Effector CD8-positive, alpha-beta T cell (primary cell): ENCODE measurements at places on chromosomes 2 and 18.

GRCh38 chr2:10301941-10302478 is 694 bp upstream of the HPCAL1 start:
- no peak for DNase-seq

DNA sequence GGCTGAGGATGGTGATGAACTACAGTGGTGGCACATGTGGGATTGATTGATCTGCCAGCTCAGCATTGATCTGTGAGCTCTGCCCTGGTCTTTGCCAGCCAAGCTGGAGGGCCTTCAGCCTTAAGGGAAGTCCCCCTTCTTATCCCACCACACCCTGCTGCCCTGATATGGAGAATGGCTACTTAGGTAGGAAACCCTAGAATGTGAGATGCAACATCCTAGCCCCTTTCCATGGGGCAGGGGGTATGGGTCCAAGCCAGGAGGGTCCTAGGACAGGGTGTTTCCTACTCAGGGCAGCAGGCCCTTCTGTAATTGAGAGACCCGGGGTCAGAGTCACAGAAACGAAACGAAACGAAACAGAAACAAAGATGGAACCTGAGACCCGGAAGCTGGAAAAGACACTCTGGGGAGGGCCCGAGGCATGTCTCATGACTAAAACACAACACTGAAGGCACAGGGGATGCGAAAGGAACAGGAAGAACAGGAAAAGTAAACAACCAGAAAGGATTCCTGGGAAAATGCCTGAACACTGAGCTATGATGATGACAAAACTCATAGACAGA is 16.9 kb upstream of the SULT1C2 start:
- no peak for DNase-seq

DNA sequence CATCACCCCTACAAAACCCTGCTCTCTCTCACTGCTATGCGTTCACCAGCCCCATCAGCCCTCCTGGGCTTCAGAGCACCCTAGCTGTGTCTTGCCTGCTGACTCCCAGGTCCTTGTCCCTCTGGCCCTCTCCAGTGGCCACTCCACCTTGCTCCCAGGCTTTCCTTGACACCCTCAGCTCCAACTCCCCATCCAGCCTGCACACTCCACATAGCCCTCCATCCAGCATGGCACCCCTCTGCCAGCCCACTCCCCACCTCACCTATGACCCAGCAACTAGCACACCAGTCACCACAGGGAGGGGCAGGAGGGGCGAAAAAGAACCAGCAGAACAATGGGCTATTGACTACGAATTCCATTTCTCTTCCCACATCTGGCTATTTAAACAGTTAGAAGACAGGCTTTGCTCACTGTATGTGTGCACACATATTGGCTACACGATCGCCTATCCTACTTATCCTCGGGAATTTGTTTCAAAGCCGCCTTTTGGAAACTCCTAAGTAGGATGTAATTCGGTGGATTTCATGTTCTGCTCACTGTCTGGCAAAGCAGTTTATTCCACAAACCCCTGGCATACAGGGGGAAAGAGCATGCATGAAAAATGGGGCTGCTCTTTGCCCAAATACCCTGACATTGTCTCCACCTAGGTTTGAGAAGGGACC is 195.3 kb downstream of the SMAD2 start:
- DNase-seq, result no peak

GRCh38 chr18:70442933-70443332 is 154.1 kb downstream of the SOCS6 start:
- no peak for DNase-seq

GRCh38 chr2:130385709-130386108 is 29.9 kb downstream of the PTPN18 start:
- no peak for DNase-seq

- no peak for DNase-seq
Observed at GRCh38 chr2:3034856-3035255, 342.8 kb downstream of the EIPR1 start.

GRCh38 chr2:15448250-15448839 is 112.8 kb downstream of the NBAS start:
- DNase-seq, result no peak

DNA sequence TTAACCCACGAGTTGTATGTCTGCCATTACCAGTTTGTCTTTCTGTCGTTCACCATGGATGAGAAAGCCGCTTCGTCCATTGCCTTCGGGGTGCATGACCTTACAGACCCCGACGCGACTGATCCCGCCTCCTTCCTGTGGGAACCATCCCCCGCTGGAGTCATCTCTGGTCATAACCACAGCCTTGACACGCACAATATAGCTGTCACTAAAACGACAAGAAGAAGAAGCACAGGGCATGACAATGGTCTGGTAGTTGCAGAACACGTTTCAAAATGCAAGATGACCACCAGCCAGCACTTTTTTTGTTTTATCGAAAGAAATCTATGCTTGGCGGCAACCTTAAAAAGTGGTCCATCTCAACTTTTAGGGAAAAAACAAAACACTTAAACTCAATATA is 87.7 kb downstream of the SPRED2 start:
- no peak for DNase-seq

DNA sequence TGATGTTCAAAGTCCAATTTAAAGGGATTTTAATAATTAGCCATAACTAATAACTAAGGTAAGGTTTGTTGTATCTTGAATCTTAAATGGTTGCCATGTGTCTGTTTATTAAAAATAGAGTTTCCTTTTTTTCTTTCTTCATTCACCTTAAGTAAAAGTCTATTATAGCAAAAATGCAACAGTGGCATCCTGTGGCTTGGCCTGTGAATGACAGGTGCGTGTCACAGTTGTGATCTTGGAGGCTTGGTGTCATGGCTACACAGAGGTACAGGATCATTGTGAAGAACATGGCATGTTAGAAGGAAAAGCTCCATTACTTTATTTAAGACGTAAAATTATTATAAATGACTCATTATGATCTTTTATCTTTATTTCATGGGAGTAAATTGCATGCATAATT is 246.1 kb downstream of the BCL2 start:
- DNase-seq, result no peak

GRCh38 chr2:215874418-215874817 is 138.9 kb downstream of the MREG start:
- no peak for DNase-seq

DNA sequence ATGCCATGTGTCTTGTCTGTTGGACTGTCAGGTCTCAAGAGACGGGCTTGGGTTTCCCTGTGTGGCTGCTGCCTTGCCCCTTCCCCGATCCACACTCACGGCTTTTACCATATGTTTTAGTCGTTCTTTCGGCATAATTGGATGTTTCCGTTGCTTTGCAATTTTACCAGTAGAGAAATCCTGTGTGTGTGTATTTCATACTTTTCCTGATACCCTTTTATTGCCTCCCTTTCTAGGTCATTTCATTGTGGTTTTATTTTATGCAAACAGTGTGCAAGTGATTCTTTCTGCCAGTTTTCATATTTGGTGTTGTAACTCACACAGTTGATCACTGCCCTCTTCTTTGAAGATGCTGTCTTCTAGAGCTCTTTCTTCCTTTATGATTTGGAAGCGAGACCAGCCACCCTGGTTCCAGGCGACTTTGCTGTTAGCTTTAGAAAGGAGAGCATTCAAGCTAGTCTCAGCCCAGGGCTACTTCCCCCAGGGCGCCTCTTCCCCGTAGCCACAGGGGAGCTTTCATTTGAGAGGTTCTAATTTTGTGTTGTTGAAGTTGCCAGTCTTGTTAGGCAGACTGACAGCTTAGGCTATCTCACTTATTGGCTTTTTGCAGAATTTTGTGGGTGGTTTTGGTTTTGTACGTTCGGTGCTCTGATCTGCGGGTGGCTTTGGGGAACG is 17.0 kb downstream of the SH3BP4 start:
- no peak for DNase-seq

- DNase-seq, result no peak
Observed at GRCh38 chr2:121309323-121309722, 24.3 kb upstream of the TFCP2L1 start.

GRCh38 chr2:190970873-190971506 is 43.0 kb downstream of the STAT1 start:
- DNase-seq, result no peak

- no peak for DNase-seq
Observed at GRCh38 chr2:58293056-58293455, 51.9 kb upstream of the FANCL start.

- no peak for DNase-seq
Observed at GRCh38 chr18:52541056-52541455, 201.1 kb downstream of the DCC start.

GRCh38 chr2:172408143-172408766 is 19.1 kb upstream of the ITGA6 start:
- DNase-seq, result no peak

GRCh38 chr2:200435379-200435778 is 74.5 kb downstream of the KCTD18 start:
- no peak for DNase-seq

DNA sequence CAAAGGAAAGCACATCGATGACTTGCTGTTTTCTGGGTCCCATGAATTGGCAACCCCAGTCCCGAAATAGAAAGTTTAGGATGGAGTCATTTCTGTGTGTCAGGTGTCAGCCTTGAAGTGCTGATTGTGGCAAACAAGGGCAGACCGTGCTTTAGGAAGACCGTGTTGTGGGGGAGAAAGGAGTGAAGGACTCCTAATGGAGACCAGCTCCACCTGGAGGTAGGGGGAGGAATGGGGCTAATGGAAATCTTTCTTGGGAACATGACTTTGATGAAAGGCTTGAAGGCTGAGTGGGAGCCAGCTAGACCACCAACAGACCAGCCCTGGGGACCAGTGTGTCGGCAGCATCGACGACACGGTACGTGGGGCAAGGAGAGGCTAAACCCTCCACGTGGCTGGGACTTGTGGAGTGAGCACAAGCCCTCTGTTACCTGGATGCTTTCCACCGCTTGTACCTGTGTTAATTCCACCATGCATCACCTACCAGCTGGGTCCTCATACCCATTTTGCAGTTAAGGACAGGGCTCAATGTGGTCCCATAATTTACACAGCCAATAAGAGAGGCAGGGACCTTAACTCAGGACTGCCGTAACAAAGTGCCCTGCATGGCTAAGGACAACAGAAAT is 104.2 kb downstream of the SH3BP4 start:
- DNase-seq, result no peak

GRCh38 chr2:105734762-105735538 is 9.8 kb upstream of the NCK2 start:
- DNase-seq, result no peak

- no peak for DNase-seq
Observed at GRCh38 chr2:8893474-8893873, 56.1 kb upstream of the KIDINS220 start.

DNA sequence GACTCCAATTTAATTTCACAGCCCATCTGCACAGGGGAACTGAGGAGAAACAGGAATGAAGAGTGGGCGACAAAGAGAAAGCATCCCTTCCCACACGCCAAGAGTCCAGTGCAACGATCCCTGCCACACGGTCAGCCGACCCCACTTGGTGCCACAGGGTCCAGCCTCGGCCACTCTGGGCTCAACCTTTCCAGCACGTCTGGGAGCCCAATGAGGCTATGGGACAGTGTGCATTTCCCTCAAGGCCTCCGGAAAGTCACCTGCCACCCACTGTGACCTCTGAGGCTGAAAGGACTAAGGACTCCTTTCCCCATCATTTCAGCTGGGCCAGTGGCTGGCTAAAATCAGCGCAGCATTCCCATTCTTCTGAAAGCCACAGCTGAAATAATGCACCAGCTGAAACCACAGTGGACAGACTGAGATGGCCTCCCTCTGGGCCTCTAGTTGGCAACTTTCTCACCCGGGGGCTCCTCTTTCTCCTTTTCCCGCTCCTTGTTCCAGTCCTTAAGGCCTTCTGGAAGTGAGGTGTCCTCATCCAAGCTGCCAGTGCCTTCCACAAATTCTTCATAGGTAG is 21.2 kb downstream of the TUBB6 start:
- no peak for DNase-seq

GRCh38 chr2:241599615-241600014 is 37.3 kb downstream of the THAP4 start:
- DNase-seq, result no peak

- no peak for DNase-seq
Observed at GRCh38 chr2:184814421-184814820, 216.1 kb downstream of the ZNF804A start.

DNA sequence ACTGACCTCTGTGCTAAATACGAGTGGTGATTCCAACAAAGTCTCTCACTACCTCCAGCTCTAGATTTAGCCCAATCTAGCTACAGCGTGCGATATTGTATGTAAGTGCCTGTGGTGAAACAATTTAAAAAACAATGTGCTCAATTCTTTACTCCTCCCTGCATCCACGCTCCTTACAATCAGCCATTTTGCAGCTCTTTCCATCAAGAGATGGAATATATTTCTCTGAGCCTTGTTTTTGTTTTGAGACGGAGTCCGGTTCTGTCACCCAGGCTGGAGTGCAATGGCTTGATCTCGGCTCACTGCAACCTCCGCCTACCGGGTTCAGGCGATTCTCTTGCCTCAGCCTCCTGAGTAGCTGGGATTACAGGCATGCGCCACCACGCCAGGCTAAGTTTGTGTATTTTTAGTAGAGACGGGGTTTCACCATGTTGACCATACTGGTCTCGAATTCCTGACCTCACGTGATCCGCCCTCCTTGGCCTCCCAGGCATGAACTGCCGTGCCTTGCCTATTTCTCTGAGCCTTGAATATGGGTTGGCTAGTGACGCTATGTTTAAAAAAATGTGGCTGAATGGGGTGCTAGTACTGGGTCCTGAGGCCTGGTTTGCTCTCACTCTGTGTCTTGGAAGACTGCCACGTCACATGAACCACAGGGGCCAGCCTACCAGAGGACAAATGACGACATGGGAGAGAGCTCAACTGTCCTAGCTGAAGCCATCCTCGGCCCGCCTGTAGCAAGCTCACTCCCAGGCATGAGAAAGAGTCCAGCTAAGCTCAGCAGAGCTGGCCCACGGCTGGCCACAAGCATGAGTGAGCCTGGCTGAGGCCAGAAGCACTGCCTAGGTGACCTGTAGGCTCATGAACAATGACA is 14.8 kb downstream of the WDFY1 start:
- no peak for DNase-seq

GRCh38 chr18:2874765-2875164 is 28.0 kb downstream of the EMILIN2 start:
- no peak for DNase-seq

GRCh38 chr2:183474912-183475695 is 350.9 kb downstream of the NUP35 start:
- DNase-seq, result no peak

DNA sequence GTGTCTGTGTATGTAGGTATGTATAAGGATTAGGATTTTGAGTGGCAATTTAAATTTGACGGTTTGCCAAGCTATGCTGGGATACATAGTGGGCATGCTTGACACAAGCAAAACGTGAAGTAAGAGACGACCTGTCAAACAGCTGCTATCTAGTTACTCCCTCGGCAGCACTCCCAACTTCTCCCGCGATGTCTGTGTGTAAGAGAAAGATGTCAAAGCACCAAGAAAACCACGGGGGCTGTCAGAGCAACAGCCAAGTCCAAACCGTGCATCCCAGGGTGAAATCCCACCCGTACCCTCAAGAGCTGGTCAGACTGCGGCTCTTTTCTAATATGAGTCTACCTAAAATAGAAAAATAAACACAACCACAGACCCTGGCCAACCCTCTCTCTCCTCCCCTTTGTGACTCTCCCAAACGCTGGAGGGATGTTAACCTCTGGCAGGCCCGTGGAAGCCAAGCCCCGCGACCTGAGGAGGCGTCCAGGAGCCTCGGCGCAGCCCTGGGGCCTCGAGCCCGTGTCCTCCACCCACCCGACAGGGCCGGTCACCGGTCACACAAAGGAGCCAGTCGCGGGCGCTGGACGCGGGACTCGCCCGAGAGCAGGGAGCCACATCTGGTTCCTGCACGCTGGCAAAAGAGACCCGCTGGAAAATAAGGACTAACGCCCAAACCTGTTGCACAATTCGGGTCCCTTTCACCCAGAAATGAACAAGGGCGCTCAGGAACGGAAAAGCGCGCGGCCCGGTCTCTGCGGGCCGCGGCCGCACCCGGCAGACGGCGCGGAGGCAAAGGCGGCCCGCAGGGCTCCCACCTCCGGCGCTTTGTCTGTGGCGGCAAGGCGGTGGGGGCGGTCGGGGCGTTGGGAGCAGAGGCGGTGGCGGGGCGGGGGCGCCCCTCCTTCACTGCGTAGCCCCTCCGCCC is 925 bp downstream of the SESTD1 start:
- no peak for DNase-seq
